ENCODE measurements at places on chromosomes 1 and 21.

- DNase-seq: no peak
Observed at GRCh38 chr1:168879896-168880734, 151.1 kb upstream of the DPT start.

GRCh38 chr1:218969006-218969405 is 204.7 kb upstream of the LYPLAL1 start:
- DNase-seq: peak; percentile 63

- DNase-seq: no peak
Observed at GRCh38 chr1:40625076-40625475, 40.4 kb downstream of the RIMS3 start.

DNA sequence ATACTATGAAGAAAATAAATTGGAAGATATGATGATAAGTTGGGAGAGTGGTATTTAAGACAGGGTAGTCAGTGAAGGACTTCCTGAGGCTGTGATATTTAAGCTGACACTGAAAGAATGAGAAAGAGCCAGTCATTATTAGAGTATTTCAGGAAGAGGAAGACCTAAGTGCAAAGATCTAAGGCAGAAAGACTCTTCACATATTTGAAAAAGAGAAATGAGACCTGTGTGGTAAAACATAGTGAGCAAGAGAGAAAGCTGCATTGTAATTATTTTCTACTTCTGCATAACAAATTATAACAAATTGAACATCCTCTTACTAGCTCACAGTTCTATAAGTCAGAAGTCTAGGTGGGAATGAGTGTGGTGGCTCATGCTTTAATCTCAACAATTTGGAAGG is 34.6 kb upstream of the DOCK7 start:
- no peak for DNase-seq

DNA sequence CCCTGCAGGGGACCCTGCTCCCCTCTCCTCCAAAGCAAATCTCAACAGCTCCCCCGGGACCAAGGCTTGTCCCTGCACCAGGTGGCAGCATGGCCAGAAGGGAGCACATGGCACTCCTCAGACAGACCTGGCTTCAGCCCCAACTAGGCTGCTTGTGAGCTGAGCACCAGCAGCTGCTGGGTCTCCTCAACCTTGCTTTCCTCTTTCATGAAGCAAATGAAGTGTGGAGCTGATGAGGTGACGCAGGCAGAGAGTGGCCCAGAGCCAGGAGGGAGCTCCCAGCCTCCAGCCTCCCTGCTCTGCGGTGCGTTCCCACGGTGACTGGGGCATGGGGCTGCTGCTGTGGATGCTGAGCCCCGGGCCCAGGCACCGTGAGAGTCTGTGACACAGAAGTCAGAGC is 34.0 kb downstream of the MEGF6 start:
- no peak for DNase-seq

- no peak for DNase-seq
Observed at GRCh38 chr1:199690496-199690895, 337.0 kb upstream of the NR5A2 start.

DNA sequence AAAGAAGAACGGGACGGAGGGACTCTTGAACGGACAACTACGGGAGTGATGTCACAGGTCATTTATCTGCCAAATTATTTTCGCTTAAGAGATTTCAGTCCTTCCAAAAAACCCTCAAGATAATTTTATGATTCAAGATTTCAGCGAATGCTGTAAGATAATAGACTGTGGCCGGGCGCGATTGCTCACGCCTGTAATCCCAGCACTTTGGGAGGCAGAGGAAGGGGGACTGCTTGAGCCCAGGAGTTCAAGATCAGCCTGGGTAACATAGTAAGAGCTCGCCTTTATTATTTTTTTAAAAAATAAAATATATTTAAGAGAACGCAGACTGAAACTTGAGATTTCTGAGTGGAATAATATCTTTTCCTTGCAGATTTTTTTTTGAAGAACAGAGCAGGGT is 609 bp downstream of the RWDD2B start:
- DNase-seq: no peak

DNA sequence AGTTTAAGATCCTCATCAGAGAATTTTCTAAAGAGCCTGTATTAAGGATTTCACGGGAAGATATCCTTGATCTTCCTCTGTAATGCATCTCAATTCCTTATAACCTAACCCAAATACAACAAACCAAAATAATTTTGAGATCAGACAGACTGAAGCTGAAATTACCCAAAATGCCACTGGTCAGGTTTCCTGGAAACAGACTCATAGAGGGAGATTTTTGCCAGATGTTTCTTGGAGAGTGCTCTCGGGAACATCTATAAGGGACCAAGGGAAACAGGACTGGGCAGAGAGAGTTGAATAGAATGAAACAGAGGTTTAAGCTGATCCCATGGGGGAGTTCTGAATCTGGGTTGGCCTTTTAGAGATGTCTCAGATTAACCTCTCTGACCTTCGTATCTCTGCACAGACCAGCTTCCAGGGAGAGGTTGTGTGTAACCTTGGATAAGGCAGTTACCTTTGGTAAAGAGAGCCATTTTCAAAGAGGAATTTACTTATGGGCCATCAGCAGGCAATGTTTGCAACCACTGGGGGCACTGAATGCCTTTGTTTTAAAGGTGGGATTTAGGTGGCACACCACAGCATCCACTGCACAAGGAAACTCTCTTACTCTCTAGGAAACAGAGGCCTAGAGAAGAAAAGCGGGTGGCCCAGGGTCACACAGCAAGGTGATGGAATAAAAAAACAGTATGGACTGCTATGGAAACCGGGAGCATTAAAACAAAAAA is 130.8 kb upstream of the SGIP1 start:
- no peak for DNase-seq

DNA sequence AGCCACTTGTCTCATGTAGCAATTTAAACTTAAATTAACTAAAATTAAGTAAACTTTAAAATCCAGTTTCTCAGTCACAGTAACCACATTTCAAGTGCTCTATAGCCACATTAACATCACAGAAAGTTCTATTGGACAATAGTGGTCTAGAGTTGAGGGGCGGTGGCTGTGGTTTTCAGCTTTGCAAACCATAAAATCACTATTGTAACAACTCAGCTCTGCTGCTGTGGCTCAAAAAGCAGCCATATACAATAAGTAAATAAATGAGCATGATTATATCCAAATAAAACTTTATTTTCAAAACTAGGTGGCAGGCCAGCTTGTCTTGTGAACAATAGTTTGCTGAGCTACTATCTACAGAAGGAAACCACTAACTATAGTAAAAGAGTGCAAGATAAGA is 43.4 kb upstream of the C1orf53 start:
- DNase-seq: no peak

Measured in BJ (cell line).